ENCODE measurements at places on chromosomes 5 and 9. TPM values are rescaled to one million over a fixed set of nuclear protein-coding genes. Genes with fewer than 3 reads are reported as not detected.

Gene KCNN2
- total RNA-seq = not detected

Gene GAS1
- total RNA-seq = 170 TPM

Gene GHR
- total RNA-seq = 5.2 TPM

Gene SMC2
- 7.8 TPM for total RNA-seq

Gene MAML1
- total RNA-seq = 12.5 TPM

Gene SLC12A2
- total RNA-seq = 12.8 TPM

Gene FBP2
- not detected for total RNA-seq

Gene SRP19
- total RNA-seq = 49.3 TPM

Gene PHF24
- not detected for total RNA-seq

Gene PRSS3
- total RNA-seq = 8.1 TPM

Gene DTWD2
- 1.9 TPM for total RNA-seq

Gene PLAC8L1
- total RNA-seq = not detected

Gene SLC6A19
- total RNA-seq = not detected

Gene SH2D3C
- total RNA-seq = 2.6 TPM

Gene TEX48
- not detected for total RNA-seq

Gene LCN10
- not detected for total RNA-seq

Gene SNCAIP
- total RNA-seq = not detected

Gene TUSC1
- total RNA-seq = 7.4 TPM

Gene FAM114A2
- 47.3 TPM for total RNA-seq

Gene SLC6A18
- not detected for total RNA-seq

Gene SPATA31C1
- total RNA-seq = not detected

Gene TXNDC8
- total RNA-seq = not detected
